ENCODE measurements at places on chromosomes 5 and 9.

DNA sequence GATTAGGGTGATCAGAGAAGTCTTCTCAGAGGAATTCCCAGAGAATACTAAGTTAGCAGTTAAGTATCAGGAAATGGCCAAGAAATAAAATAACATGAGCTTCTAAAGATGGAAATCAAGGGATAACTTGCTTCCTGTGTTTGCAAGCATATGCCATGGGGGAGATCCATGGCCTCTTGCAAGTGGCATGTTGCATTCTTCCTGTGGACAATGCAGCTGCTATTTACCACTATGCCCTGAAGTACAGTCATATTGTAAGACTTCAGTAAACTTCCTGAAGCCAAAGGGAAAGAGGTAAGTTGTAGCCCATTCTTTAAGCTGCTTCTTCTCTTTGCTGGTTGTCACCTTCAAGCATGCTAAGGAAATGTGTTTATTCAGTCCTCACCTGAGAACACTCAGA is 154.7 kb upstream of the RUSC2 start:
- no peak for DNase-seq

- no peak for DNase-seq
Measured at GRCh38 chr9:71071633-71072032, 49.8 kb downstream of the TRPM3 start.

DNA sequence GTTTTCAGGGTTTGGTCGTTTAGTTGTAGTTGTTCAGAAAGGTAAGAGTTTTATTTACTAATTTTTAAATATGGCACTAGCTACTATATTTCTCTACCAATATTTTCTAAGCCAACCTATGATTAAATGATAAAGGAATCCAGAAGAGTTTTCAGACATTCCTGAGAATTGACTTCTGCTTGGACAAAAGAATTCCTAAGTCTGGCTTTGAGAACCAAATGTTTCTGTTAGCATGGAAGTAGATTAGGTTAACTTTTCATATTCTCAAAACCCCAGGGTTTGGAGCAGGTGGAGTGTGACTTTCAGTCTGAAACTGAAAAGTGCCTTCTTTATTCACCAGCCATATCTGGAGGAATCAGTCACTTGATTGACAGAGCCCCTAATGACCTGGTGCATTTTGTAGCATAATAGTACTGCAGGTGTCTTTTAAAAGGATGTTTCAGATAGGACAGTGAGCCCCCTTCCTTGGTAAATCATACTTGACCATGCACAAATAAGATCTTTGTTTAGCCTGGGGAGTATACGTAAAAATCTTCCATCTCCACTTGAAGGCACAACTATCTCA is 457.0 kb upstream of the ZNF462 start:
- no peak for DNase-seq

DNA sequence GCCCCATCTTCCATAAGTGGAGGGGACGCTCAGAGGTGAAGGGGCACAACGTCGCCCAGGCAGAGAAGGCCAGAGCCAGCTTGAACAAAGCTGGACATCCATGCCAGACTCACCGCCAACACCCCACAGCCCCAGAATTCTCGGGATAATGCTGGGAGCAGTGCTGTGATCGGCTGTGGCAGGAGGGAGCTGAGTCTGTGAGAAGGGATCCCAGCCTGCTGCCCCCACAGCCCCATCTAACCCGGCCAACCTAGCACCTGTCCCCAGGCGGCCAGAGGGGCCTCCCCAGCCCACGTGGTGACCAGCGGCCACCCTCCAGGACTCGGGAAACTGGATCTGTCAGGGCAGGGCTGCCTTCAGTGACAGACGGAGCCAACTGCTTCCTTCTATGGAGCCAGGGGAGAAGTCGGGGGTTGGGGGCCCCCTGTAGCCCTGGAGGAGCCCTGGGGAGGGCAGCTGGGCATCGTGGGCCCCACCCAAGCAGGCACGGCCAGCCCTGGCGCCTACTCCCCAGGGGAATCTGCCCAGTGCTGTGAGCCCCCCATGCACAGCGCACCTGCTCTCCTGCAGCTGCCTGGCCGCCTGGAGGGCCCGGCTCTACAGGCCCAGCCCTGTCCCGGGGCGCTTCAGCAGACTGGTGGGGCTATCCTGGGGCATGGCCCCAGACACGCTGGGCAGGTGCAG is 6.0 kb downstream of the BRD3 start:
- DNase-seq, result no peak

DNA sequence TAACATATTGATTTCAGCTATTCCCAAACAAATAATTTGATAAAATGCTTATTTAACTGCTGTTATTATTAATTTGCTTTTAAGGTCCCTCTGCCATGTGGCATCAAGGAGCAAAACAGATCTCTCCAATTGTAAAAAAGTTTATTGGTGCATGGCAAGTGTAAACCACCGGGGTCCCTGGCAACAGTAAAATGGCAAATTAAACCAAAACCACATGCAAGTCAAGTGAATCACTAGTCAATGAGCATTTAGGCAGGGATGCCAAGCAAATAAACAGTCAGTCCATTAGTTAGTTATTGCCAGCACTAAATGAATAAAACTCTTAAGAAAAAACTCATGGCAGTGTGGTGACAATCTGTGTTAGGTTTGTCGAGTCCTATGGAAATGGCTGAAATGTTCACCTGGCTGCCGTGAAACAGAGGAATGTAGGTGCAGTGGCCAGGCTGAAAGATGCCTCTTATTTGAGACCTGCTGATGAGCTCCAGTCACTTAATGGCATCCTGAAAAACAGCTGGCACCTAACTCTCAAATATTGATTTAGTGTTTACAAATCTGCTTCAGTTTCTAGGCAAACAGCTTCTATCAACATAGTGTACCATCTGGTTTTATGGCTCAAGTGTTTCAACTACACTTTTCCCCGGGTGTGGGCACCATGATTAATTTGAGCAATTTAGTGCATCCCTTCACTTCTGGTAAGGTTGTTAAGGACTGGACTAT is 296.5 kb upstream of the ITGA1 start:
- no peak for DNase-seq

DNA sequence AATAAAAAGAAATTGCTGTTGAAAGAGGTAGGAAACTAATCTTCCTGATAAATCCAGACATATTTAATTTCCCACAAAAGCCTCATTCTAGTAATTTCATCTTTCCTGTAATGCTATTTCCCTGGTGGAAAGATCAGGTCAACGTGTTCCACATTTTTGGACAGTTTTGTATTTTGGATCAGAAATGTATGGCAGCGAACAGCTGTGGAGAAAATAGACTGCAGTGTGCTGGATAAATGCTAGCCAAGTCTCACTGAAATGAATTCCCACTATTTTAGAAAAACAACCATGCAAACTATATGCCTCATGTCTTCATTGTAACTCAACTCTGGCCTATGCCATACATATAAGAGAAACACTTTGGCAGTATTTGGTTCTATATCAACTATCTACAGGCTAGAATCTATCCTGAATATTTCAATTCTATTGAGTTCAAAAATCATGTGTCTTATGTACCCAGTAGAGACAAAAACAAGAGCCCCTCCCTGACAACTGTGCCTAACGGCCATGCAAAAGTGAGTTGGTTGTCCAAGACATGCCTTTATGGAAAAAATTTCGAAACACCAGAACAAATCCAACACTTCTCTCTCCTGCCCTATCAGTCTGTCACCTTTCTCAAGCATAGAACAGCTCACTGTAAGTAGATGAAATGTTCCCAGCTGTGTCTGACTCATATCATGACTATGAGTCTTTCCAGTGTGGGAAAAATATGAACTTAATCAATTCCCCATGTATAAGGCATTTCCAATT is 191.3 kb upstream of the NREP start:
- DNase-seq, result no peak

DNA sequence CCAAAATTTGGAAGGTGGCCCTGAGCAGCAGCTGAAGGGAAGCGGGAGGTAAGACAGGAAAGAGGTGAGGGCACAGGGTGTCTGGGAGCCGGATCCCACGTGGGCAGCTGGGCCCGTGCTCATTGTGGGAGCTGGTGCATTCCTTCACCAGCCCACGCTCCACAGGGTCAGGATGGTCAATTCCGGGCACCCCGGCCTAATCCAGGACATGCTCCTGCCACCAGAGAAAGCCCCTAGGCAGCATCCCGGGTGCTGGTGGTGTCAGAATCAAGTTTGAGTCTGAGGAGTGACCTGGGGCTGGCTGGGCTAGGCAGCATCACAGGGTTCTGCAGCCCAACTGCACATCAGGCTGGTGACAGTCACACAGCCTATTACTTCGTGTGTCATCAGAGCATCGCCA is 7.1 kb upstream of the PDCD6 start:
- DNase-seq, result no peak

DNA sequence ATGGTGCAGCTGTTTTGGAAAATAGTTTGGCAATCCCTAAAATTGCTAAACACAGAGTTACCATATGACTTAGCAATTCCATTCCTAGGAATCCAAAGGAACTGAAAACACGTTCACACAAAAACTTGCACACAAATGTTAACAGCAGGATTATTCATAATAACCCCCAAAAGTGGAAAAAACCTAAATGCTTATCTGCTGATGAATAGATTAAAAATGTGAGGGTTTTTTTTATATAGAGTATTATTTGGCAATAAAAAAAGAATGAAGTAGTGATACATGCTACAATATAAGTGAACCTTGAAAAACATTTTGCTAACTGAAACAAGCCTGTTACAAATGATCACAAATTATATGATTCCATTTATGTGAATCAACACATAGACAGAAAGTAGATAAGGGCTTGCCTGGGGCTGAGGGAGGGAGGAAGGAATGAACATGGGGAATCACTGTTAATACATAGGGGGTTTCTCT is 45.1 kb upstream of the TRIO start:
- DNase-seq, result no peak

DNA sequence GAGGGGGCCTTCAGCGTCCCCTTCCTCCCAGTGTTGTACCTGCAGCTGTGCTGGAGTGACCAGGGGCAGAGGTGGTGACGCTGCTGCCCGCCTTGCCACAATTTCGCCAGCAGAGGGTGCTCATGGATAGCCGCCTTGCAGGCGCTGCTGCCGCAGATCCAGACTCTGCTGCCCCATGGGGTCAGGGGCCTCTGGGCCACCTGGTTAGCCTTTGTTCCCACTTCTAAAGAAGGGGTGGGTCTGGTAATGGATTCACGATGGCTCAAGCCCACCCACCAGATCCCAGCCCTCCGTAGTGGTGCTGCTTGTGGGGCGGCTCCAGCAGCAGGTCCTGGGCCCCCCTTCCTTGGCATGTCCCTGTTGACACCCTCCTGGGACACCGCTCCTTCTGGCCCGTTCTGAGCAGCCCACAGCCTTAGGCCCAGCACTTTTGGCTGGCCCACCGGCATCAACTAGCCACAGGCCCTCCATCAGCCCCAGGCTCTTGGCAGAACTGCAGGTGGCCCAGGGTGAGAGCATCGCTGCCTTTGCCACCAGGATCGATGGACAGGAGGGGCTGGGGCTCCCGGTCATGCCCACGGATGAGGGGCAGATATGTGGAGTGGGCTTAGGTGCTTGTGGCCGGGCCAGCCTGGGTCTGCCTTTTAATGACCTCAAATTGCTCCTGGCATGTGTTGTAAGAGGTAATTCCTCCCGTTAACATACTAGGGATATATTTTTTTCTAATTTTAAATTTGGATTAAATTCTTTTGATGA is 57.2 kb downstream of the COL5A1 start:
- peak; percentile 70 for DNase-seq

DNA sequence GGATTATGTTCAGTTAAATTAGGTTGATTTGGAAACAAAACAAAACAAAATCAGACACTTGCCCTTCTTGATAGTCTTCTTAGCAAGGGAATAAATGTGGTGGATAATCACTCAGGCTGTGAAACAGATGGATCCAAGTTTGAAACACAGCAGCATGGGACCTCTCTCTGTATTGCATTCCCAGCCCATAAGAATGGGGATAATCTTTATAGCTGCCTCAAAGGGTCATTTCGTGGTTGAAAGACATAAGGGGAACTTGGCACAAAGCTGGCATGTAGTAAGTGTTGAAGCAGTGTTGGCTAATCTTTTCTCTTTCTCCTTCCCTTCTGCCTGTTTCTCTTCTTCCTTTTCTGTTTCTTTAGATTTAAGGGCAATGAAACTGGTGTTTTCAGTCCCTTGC is 333.9 kb upstream of the TLE4 start:
- no peak for DNase-seq

DNA sequence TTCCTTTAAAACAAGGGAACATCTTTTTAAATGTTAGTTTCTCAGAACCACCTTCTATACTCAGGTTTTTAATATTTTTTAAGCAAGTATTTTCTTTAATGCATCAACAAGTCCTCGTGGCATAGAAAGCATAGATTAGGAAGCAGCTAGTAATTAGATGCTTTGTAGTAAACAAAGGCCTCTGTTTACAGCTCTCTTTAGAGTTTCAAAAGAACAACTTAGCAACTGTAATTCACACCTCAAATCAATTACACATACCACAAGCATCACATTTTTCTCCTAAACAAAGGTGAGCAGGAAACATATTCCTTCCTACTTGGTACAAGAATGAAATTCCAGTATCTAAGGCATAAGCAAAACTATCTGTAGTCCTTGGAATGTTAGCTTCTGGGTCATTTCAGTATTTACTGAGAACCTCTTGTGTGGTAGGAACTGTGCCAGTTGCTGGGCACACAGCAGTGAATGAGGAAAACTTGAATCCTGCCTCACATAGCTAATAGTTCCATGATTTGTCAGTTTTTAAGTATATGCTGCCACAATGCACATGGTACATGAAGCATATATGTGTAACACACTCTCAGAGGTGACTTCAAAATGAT is 249.1 kb downstream of the CEMIP2 start:
- DNase-seq, result no peak

GRCh38 chr5:56876327-56876726 is 33.1 kb upstream of the SETD9 start:
- no peak for DNase-seq

GRCh38 chr9:1732670-1733069 is 282.5 kb upstream of the SMARCA2 start:
- no peak for DNase-seq
